Dermis blood vessel endothelial cell (primary cell): ENCODE measurements at places on chromosomes 3 and 15. TPM values are rescaled to one million over a fixed set of nuclear protein-coding genes. Genes with fewer than 3 reads are reported as not detected.

The CCR8 gene
- not detected in 2 replicates for total RNA-seq

DNA sequence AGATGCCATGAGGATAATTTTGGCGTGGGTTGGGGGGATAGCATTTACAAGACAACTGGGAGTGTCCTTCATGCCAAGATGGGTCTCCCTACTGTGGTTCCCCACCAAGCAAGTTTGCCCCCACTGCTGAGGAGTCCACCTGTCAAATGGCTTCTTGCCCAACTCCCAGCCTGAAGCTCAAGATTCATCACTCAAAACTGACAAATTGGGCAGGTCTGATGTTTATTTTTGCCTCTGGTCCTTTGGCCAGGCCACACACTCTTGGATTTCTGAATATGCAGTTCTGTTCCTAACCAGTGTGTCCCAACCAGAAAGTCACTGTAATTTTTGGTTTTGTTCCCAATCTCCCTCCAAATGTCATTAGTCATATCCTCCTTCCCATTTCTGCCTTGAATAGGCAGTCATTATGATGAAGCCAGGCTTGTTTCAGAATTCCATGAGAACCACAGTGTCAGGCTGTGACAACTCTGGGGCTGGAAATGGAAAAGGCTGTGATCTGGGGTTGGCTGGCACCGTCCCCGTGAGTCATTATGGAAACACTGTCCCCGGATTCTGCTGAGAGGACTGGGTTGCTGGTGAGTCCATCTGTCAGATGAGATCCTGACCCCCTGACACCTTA is 29.3 kb upstream of the MEF2A start:
- DNase-seq: peak; percentile 83

- DNase-seq: no peak
Observed at GRCh38 chr15:26929588-26929987, 41.4 kb upstream of the GABRG3 start.

GRCh38 chr15:67019884-67020520 is 45.4 kb upstream of the SMAD3 start:
- DNase-seq: no peak

The FOXL2NB gene
- total RNA-seq: under 0.01 TPM in 1 of 2 replicates, not detected in the other

DNA sequence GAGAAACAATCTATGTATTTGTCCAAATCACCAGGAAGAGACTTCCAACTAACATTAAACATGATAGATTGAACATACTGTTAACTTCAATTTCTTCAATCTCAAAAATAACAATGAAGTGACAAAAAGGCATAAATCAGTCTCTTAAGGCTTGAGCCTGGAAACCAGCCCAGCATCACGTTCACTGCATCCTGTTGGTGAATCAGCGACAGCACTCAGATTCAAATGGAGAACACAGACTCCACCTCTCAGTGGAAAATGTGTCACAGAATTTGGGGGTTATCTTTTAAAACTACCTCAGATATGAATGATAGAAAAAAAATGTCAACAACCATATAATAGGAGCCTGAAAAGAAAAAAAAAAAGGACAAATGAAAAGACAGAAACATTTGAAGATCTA is 212.0 kb downstream of the MINAR1 start:
- DNase-seq: peak; percentile 89

DNA sequence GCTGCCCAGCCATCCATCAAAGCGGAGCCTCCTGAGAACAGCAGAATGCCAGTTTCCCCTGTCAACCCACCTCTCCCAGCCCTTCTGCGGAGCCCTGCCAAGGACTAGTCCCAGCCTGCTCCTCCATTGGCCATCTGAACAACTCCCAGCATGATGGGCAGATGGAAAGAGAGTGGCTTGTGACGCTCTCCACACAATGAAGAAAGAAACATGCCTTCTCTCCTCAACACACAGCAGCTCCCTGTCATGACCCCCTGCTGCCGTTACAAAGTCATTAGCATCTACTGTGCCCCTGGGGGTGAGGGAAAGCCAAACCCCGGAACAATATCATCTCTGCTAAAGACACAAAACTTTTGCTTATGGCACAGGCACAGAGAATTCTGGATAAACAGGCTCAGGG is 33.6 kb downstream of the MECOM start:
- DNase-seq: no peak

DNA sequence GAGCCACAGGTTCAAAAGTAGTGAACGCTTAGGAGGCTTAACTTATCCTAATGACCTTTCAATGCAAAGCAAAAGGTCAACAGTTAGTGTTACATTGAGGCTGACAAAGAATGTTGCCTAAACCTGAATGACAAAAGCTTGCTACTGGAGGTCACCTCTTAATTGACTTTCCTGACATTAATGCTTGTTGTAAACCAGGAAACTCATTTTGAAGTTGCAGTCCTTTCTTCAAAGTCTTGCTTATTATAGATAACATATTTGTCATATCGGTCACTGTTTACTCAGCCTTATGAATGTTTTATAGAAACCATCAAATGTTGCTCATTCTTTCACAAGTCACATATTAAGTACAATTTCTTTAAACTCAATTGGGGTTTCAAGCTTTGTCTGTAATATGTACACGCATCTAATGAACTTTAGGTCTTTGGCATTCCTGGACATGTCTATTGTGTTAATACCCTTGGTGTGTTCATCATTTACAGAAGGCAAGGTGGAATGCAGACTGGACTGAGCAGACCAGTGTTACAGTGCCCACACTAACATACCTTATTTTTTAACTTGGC is 488.2 kb upstream of the NECTIN3 start:
- no peak for DNase-seq
